ENCODE measurements at places on chromosomes 3 and 15. TPM values are rescaled to one million over a fixed set of nuclear protein-coding genes. Genes with fewer than 3 reads are reported as not detected.

Gene DLEC1
- total RNA-seq: not detected

Gene LRRC34
- 0.19 TPM for total RNA-seq

Gene GXYLT2
- total RNA-seq: 4.8 TPM

Gene ACSBG1
- under 0.01 TPM for total RNA-seq

Gene PSTPIP1
- total RNA-seq: not detected

Gene PLSCR2
- not detected for total RNA-seq

- no peak for DNase-seq
Observed at GRCh38 chr3:179046497-179047353, 24.9 kb downstream of the ZMAT3 start.

DNA sequence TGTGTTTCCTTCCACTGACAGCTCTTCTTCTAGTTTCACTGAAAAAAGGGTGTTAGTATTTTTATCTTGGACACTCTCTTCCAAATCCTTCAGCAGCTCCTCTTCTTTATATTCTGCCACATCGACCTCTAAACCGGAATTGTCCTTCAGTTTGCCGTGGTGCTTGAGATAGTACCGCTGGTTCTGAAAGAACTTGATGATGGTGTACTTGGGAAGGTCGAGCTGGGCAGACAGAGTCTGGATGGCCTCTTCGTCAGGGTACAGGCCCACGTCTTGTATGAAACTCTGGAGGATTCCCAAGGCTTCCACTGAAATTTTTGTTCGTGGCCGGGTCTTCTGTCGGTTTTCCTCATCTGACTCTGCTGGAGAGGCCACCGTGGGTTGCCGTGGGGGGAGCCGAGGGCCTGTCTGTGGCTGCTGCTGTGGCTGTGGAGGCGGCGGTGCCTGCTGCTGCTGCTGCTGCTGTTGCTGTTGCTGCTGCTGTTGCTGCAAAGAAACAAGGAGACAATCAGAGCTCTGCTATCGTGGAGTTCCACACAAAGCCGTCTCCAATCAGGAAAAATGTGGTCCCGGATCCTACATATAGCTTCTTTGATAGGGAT lies 75.8 kb downstream of the SATB1 start:
- DNase-seq: no peak

DNA sequence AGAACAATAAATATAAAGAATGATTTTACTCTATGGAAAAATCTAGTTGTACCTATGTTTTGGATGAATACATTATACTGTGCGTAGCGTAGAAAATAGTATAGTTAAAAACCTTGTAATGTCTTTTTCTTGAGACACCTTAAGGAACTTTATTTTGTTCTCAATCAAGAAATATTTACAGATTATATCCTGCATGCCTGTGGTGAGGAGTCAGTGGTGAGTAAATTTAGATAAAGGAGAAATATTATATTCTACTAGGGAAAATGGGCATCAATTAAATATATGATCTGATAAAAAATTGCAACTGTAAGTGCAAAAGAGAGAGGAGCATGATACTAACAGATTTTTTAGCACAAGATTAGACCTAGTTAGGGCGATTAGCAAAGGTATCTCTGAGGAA lies 157.7 kb downstream of the RBMS3 start:
- DNase-seq: no peak

- DNase-seq: no peak
Observed at GRCh38 chr3:132720228-132720627, 2.0 kb downstream of the NPHP3 start.

DNA sequence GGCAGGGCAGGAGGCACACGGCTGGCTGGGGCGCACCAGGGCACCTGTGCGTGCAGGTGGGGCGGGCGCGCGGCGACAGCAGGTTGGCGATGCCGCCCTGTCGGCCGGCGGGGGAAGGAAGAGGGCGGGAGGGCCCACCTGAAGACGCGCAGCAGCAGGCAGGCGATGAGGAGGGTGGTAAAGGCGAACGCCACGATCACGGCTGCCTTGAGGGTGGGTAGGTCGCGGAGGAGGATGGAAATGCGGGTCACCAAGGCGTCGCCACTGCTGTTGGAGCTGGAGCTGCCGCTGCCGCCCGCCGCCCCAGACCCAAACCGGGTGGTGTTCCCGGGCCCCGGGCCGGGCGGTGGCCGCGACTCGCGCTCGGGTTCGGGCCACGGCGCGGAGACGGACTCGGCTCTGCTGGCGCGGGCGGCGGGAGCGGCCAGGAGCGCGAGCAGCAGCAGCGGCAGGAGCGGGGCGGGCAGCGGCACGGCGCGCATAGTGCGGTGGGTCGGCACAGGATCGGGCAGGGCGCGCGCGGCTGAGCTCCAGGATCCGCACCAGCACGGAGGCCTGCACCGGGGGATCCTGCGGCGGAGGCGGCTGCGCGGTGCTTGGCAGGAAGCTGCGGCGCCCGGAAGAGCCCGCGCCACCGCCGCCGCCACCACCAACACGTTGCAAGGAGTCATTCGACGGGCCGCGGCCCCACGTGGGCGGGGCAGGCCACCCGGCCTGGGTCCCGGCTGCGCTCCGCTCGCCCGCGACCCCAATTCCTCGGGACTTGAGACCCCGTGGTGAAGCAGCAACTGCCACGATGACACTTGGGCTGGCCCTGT lies at the start of gene FAM174B:
Gene FAM174B (minus strand): TSS at position 598 of the 818 bp plus-strand sequence.
- no peak for DNase-seq

- DNase-seq: no peak
Observed at GRCh38 chr15:95149771-95150170, 918.4 kb downstream of the MCTP2 start.

DNA sequence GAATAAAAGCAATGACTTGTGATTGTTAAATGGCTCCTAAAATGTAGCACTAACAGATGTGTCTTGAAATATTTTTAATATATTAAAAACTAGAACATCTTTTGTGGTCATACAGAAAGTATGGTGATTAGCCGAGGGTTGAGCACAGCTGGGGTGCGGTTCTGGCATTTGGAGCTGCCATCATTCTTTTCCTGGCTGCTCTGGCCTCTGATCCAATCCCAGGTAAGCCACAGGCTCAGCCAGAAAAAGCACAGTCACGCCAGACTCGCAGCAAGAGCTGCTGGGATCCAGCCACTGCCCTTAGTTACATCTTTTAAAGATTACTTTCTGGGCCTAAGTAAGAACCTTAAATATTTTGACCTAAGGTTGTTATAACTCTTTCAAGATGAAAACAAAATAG lies 196.8 kb downstream of the PLCL2 start:
- DNase-seq: no peak

GRCh38 chr15:46552316-46552715 lies 917.5 kb downstream of the SQOR start:
- DNase-seq: no peak
